BE2C (cell line): ENCODE measurements at places on chromosomes 5 and 9.

GRCh38 chr5:177432839-177433657, 6.6 kb downstream of the GRK6 start:
- DNase-seq, result no peak

DNA sequence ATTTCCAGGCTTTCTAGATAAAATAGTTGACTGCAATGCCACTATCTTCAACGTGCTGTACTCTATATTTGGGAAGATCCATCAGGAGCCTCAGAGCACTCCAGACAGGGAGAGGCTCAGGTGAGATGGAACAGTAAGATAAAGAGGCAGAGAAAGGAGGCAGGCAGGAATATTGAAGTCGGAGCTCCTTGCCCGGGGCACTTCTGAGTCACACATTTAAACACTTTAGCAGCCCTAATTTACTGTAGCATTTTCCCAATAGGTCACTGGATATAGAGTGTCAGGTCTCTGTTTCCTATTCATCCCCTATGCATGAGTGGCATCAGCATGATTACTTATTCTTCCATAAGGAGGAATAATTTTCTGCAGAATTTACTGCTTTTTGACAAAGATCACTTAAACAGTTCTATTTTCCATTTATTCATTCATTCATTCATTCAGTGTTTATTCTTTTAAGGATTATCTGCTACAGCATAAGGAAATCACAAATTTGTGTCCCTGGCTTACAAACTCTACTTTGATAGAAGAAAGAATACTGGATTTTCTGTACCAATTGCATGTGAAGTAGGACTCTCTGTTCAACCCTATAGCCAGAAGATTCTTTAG, 170.7 kb downstream of the MAPKAP1 start:
- peak; percentile 27 for DNase-seq

DNA sequence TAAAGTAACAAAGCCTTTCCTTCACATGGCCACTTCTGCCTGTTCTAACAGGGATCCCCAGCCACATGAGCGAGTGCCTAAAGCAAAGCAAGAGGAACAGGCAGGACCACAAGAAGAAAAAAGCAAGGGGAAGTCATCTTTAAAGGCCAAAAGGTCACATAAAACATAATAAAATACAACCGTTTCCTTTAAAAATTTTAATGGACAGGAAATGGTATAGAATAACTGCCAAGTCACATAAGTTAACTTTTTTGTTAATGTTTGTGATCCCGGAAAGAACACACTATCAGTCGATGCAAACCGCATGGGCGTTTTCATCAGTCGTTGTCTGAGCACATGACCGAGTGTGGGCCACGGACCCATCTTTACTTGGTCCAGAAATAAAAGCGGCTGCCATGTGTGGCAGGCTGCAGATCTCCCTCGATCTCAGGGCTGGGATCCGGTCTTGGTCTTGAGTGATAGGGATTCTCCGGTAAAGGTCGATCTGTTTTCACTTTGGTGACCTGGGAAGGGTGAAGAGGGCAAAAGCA, 15.6 kb downstream of the NDUFA8 start:
- no peak for DNase-seq

GRCh38 chr5:179901462-179901861, 6.2 kb downstream of the TBC1D9B start:
- no peak for DNase-seq

GRCh38 chr5:57858905-57859304, 376.3 kb upstream of the ACTBL2 start:
- no peak for DNase-seq

DNA sequence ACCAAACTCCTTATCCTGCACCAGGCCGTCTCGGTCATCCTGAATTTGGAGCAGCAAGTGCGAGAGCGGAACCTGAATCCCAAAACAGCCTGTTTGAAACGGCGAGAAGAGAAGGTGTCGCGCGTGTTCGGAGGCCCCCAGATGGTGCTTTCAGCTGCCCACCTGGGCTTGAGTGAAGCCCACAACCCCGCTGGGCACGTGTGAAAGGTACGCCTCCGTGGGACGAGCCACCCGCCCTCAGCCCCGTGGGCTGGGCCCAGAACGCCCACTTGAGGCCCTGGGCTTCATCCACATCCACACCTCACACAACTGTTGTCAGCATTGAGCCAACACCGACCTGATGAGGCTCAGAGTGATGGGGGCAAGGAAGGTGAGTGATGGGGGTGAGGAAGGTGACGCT, 72.8 kb downstream of the INSL6 start:
- DNase-seq, result no peak

DNA sequence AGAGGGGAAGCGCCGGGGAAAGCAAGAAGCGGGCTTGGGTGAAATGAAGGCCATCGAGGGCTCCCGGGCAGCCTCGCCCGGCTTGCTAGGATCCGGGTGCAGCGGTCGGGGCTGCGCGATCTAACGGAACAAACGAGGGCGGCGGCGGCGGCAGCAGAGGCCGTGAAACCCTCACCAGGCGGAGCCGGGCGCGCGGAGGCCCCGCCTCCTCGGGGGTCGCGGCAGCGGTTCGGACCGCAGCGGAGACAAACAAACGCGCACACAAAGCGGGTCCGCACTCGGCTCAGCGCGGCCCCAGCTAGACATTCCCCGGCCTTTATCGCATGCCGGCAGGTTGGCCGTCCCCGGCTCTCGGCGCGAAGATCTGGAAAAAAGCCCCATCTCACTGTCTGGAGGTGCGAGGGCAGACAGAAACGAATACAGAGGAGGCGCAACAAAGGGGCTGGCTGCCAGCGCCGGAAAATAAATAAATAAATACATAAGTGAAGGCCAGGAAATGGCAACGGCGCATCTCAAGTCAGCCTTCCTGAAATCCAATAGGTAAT, 10.5 kb upstream of the TRIM36 start:
- peak; percentile 72 for DNase-seq

DNA sequence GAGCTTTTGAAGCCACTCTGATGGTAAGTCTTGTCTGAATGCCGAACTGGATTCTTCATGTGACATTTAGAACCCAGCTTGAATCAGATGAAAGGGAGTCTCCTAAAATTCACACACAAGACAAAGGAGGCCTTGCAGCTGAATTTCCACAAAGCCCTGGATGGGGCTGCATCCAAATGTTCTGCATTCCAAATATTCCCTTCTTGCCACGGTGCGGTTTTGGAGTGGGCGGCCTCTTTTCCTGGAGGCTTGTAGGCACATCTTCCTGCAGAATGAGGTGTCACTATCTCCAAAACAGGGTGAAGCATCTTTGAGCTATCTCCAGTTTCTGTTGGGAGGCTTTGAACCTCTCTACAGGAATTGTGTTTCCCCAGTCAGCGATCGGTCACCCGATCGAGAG, 342.7 kb downstream of the ARHGEF28 start:
- DNase-seq, result no peak

GRCh38 chr9:12784461-12785259, 9.8 kb downstream of the LURAP1L start:
- DNase-seq, result no peak

- no peak for DNase-seq
These were observed 57.5 kb downstream of the CSF2 start for GRCh38 chr5:132130918-132131715.

- DNase-seq, result no peak
These were observed 22.9 kb upstream of the ABCA1 start for GRCh38 chr9:104950838-104951237.

DNA sequence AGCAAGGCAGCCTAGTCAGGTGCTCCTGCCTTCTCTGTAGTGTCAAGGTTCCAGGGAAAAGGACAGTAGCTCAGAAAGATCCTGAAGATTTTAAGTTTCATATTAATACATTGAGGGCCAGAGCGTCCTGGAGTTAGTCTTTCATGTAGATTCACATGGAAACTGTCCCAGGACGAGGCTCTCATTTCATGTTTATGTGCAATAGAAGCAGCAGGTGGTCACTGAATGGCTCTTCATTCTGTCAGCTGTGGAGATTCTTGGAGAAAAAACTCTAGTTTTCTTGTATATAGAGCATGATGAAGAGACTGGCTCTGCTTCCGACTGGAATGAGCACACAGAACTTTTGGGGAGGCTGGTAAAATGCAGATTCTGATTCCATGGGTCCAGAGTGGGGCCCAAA, 54.3 kb downstream of the MEGF10 start:
- DNase-seq, result no peak

GRCh38 chr5:138668451-138669380, 84.5 kb upstream of the CTNNA1 start:
- DNase-seq, result no peak

- no peak for DNase-seq
These were observed 847.7 kb downstream of the MAT2B start for GRCh38 chr5:164353155-164353554.

GRCh38 chr5:153835891-153836515, 202.7 kb downstream of the FAM114A2 start:
- DNase-seq, result no peak

DNA sequence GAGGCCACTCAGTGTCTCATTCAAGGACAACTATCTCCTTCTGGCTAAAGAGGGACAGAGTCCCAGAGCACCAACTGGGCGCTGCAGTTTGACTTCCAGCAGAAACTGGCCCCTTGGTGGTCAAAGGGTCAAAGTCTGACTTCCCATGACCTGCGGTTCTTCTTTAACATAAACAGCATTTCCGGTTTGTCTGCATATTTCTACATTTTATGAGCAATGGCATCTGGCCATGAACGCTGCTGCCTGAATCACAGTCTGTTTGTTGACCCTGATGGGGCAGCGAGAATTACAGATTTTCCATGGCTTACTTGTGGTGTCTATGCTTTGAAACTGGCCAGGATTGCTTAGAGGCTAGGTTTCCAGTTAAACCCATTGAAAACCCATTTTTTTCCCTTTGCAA, 1.3 kb downstream of the TNFSF15 start:
- DNase-seq, result no peak

GRCh38 chr5:123610665-123611405, 98.9 kb downstream of the CSNK1G3 start:
- DNase-seq, result peak; percentile 38

DNA sequence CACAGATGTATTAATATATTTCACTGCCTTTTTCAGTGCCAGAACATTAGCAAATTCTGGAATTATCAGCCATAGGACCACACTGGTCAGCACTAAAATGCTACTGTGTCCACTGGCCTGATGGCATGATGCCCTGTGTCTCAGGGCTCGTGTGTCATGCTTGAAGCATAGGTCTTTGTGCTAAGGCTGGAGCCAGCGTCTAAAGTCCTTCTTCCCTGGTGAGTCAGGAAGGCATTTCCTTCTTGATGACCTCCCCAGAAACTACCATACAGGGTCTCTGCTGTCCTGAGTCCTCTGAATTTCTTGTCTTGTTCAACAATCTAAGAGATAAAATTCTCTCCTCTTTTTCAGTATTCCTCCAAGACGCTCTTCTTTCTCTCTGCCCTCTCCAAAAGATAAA, 489.9 kb downstream of the PSAT1 start:
- no peak for DNase-seq

DNA sequence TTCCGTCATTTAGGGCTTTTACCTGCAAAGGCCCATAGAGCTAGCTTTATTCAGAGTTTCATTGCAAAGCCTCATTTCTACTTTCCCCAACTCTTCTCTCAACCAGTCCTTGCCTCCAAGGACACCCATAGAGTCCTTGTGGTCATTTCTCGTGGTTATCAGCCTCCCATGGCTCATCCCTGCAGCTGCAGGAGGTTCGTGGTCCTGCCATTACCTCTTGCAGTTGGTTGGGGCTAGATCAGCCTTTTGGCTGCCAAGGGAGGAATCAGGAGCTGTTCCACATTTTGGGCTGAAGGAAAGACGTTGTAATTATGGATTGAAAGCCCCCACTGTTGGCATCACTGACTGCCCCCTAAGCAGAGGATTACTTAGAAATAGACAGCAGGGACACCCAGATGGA, 231.0 kb downstream of the MAN2A1 start:
- no peak for DNase-seq

GRCh38 chr9:98359569-98359968, 104.1 kb upstream of the TBC1D2 start:
- DNase-seq, result no peak

GRCh38 chr5:121399879-121400278, 451.8 kb upstream of the FTMT start:
- DNase-seq, result no peak
